SK-N-MC (cell line): ENCODE measurements at places on chromosomes 6 and 20.

GRCh38 chr6:131164506-131164905 is 29.2 kb downstream of the AKAP7 start:
- no peak for DNase-seq

GRCh38 chr6:117676577-117677218 is 1.4 kb downstream of the NUS1 start:
- DNase-seq, result no peak

- DNase-seq, result no peak
Observed at GRCh38 chr20:13995086-13995665, at the start of gene MACROD2. Gene MACROD2 (plus strand): TSS chr20:13995516.

DNA sequence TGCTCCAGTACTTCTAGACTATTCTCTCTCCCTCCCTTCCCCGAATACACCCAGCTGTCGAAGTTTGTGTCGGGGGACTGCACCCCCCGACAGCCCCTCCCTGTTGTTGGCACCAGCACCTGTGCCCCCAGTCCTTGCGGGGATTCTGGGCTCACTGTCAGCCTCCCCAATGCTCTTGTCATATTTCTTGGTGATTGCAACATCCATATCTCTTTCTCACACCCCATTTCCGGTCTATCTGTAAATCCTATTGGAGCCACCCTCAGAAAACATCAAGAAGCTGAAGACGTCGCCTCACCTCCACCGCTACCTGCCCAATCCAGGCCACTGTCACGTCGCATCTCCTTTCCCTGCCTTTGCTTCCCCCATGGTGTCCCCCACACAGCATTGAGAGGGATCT is 32.6 kb upstream of the VSTM2L start:
- DNase-seq, result no peak

DNA sequence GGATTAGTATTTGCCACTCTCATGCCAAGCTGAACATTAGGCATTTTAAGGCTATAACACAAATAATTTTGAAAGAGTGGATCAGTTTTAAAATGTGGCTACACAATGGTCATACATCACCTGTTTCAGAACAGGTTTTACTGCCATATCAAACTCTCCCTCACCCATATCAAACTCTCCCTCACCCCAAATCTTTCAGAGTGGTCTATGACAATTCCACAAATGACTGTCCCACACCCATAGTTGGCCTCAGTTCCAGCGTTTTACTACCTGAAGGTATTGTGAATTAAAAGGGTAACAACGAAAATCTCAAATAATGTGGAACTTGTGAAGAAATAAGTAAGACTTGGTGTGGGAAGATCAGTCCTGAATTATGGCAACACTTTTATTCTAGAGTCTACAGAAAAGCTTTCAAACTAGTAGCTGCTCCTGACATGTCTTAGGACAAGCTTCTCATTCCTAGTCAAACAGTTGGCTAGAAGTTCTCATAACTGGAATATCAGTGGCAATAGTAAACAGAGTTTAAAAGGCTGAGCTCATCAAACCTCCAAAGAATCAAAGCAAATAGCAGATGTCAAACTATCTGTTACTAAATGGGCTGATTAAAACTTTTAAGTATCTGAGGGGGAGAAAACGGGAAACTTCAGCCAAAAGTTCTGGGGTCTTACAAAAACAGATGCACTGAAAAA is 52.4 kb downstream of the MAP3K7 start:
- DNase-seq, result no peak

DNA sequence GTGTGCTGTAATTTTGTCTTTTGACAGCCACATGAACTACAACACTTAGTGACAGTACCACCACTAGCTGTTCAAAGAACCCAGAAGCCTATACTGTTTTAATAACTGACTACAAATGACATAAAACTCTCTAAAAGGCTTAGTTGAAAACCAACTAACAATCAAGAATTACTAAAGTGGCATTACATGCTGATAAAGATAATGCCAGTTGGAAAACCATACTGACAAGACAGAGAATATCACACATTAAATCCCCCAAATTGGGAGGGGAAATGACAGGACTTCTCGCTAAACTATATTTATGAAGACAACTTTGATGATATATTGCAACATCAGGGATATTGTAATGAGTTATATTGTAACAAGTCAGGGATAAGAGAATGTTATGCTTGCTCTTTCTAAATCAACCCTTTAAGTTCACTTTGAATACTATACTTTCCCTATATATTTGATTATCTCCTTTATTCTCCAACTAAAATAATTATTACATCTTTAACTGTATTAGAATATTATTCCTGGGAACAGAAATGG is 6.2 kb downstream of the NCOA5 start:
- DNase-seq, result no peak

GRCh38 chr6:151482290-151482689 is 11.5 kb upstream of the CCDC170 start:
- no peak for DNase-seq

- DNase-seq, result no peak
Observed at GRCh38 chr6:47278545-47278944, 31.2 kb downstream of the TNFRSF21 start.

DNA sequence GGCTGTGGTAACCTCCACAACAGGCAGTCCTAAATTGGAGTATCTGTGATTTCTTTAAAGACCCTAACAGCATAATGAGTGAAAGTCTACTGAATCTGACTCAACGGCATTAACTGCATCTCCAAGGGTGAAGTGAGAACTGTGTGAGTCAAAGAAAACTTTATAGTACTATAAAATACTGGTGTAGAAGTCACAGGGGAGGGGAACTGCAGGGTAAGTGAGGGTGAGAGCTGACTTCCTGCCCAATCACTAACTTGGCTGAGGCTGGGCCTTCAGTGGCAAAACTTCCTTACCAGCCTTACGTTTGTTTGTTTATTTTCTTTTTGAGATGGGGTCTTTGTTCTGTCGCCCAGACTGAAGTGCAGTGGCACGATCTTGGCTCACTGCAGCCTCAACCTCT is 109.8 kb downstream of the PTPRK start:
- no peak for DNase-seq

GRCh38 chr6:37170273-37171200 is 585 bp downstream of the PIM1 start:
- no peak for DNase-seq
